NCI-H510A (cell line): ENCODE measurements at places on chromosomes 5 and 9.

DNA sequence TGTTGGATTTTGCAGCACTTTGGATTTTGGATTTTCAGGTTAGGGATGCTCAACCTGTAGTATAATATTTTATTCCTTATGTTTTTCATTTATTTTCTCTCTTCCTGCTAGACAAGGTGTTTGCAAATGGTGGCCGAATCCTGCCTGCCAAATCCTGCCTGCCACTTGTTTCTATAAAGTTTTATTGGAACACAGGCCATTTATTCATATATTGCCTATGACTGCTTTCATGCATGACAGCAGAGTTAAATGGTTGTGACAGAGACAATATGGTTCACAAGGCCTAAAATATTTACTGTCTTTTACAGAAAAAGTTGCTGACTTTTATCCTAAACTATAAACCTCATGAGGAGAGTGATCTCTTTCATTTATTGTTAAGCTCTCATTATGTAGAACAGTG is 72.7 kb downstream of the DENND4C start:
- no peak for DNase-seq

DNA sequence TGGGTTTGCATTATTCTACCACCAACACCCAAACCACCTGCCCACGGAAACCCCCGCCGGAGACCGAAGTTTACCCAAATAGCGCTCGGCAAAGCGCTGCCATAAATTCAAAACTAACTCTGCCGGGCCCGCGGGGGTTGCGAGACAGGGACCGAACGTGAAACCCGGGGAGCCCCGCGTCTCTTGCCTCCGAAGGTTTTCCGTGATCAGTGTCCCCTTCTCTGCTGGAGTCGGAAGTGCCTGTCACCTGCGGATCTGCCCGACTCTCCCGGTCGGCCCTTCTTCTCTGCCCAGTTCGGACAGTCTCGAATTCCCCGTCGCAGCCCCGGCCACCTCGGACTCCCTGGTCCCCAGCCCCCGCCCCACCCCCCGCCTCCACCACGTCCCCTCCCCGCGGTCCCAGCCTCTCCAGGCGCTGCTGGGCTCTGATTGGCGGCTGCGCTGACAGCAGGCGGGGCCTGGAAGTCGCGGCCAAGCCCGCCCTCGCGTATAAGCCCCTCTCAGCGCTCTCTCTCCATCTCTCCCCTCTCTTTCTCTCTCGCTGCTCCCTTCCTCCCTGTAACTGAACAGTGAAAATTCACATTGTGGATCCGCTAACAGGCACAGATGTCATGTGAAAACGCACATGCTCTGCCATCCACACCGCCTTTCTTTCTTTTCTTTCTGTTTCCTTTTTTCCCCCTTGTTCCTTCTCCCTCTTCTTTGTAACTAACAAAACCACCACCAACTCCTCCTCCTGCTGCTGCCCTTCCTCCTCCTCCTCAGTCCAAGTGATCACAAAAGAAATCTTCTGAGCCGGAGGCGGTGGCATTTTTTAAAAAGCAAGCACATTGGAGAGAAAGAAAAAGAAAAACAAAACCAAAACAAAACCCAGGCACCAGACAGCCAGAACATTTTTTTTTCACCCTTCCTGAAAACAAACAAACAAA is at the start of gene RORB:
Gene RORB (plus strand): TSS at position 517 of the 929 bp plus-strand sequence. CDS start 642 bp downstream, outside the sequence.
- DNase-seq = peak; percentile 19

DNA sequence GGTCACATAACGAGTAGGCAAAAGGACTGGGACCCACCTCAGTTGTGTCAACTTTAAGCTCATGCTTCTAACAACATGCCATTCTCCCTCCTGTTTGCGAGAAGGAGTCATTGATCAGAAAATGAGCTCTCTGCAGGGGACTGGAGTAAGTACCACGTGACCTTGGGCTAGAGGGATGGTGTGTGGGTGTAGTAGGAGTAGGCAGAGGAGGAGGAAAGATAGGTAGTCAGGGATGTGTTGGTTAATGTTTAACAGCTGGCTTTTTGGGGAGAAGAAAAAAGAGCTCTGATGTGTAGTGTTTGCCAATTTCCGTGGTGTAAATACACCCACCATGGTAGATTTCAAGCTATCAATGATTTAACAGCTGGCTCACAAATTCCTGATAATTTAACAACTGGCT is 160.3 kb upstream of the TBC1D2 start:
- no peak for DNase-seq

- no peak for DNase-seq
These were observed 391.3 kb downstream of the DIRAS2 start for GRCh38 chr9:90251316-90251715.

GRCh38 chr9:131627648-131628458 is 82.5 kb downstream of the PRRT1B start:
- DNase-seq = peak; percentile 97
